Liver (tissue), 10 donors: ENCODE measurements at places on chromosomes 5 and 9.

- DNase-seq = no peak
Measured at GRCh38 chr5:61461926-61462325, 129.9 kb downstream of the ZSWIM6 start.

DNA sequence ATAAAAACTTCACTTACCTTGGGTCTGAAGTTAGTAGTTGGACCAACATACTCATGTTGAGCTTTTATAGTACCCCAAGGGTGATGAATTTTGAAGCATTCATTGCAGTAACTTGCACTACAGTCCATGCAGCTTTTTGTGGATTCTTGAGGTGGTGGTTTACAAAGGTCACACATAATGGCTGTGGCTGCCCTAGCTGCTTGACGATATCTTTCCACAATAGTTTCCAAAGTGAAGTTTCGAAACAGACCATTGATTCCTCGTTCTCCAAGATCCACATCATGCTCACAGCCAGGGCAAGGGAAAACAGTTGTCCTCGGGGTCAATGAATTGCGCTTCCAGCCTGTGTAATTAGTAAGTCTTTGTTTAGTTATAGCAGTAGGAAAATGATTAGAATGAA, 22.7 kb downstream of the TRIM36 start:
- no peak for DNase-seq

DNA sequence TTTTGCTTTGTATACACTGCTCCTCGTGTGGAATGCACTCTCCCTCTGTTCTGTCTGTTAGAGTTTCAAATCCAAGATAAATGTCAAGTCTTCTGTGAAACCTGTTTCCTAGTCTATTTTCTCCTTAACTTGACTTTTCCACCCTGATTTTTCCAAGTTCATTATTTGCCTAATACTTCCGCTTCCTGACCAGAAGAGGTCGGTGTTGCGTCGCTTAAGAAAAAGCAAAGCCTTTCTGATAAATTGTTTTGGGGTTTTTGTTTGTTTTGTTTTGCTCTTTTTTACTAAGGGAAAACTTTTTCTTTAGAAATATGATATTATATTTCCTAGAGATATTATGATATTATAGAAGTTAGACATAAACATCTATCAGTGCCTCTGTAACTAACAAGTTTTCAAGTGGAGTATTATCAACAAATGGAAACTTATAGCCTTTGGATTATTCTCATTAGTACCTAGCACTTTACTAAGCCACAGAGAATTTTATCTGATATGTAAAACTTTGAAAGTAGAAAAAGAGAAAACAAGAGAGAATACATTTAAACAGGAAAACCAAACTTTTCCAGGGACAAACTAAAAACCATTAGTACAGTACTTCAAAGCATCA, 55.8 kb downstream of the PHAX start:
- DNase-seq = no peak

GRCh38 chr9:35723908-35724307, 8.1 kb downstream of the TLN1 start:
- DNase-seq = no peak

DNA sequence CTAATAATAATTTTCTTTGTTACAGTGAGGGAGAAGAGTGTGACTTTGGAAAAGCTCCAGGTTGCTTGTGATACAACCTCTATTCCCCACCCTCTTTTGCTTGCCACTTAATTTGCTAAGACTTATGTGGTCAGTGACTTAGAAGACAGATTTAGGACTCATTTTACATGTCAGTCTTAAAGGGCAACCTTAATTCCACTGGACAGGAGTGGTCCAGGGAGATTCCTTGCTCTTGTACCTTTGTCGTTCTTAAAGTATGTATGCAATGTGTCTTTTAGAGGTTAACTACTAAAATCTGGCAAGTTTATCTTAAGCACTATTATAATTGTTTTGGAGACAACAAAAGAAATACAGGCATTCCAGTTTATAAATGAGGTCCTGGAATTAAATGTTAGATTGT, 20.0 kb downstream of the SLC30A5 start:
- DNase-seq = no peak

DNA sequence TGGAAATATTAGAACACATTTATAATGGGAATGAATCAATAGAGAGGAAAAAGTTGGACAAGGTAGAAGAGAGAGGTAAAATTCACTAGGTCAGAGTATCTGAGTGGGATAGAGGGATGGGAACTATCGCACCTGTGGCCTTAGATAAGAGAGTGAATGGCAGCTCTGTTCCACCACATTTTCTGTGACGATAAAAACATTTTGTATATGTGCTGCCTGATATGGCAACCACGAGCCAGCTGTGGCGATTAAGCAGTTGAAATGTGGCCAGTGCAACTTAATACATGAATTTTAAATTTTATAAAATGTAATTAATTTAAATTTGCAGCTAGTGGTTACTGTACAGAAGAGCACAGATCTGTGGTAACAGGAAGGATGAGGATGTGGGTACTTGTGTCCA, 46.7 kb downstream of the ZNF354A start:
- no peak for DNase-seq

GRCh38 chr9:76116913-76117312, 226.4 kb downstream of the PCSK5 start:
- DNase-seq = no peak

- DNase-seq = no peak
Measured at GRCh38 chr5:150361301-150361700, 3.8 kb downstream of the TCOF1 start.

DNA sequence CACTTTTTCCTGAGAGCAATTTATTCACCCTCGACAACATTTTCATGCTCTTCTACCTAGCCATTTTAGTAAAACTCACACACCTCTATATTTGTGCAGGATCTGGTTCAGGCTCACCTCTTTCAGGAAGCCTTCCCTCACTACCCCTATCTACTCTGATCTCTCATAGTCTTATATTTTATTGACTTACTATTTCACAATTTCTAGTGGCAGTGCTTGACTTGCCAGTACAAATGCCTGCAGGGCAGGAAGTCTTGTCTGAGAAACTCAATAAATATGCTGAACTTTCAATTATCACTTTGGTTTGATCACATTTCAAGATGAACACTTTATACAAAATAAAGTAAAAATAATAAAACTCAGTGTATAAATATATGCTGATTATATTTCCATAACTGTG, 226.8 kb downstream of the CETN3 start:
- no peak for DNase-seq

- DNase-seq = no peak
Measured at GRCh38 chr5:5512543-5512942, 90.1 kb downstream of the ICE1 start.

GRCh38 chr5:73606206-73606753, 19.7 kb upstream of the ARHGEF28 start:
- no peak for DNase-seq

- DNase-seq = no peak
Measured at GRCh38 chr5:15376088-15376487, 123.9 kb upstream of the FBXL7 start.

GRCh38 chr5:1761453-1761755, 38.2 kb downstream of the MRPL36 start:
- DNase-seq = no peak

DNA sequence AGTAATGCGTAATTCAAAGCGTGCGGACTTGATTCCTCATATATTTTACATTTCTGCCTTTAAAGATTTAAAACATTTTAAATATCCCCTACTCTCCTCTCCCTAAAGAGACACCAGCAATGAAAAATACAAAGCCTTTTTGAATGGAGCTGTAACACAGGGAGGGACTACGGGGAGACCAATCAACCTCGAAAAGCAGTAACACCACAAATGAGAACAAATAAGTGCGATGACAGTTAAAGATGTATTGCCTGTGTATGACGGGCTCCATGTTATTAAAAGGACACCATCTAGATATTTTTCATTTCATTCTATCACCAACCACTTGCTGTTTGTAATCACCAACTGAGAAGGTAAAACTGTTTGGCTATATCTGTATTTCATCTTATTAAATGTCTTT, 230.3 kb upstream of the TBCA start:
- DNase-seq = no peak

DNA sequence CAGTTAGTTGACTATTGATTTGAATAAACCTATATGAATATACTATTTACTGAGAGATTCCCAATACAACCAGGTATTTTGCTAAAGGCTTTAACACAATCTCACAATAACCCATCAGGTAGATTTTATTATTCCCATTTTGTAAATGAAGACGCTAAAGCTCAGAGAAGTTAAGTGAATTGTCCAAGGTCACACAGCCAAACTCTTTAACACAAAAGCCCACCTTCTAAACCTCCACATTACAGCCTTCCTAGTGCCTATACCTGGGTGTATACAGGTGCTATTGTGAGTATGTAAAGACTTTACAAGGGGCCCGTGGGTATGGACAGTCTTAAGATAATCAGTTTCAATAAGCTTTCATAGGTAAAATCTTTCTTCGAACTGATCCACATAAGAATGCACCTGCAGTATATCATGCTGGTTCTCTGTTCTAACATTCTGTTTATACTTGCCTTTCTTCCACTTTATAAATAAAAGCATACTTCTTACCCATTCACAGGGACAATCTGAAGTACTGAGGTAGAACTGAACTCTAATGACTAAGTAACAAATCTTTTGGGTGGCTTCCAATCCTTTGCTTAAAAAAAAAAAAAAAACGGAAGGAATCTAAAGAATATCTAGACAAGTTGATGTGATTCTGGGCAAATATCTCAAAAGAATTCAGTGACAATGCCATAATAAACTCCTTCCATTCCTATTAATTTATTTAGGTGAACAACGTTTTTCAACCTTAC, 59.1 kb downstream of the PJA2 start:
- DNase-seq = no peak

DNA sequence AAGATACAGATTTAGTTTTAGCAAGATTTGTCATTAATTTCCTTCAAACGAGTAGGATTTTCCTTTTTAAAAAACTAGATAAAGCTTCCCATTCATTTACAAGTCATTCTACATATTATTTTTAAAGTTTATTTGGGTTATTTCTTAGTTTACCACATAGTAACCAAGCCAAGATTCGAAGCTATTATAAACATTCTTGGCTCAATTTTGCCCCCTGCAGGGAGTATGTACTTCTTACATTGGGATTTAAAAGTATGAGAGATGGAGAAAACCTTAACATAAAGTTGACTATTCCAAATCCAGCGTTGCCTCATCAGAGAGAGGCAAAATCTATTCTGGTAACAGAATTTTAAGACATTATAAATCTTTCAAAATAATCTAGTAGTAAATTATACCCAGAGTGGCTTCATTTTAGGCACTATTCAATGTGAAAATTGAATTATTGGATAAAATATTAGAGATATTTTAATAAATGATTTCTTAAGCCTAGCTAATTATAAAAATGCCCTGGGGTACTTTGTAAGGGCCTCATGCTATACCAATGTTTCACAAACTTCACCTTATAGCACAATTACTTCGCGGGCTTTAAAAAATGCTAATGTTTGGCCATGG, 39.1 kb downstream of the FBN2 start:
- DNase-seq = no peak

- DNase-seq = no peak
Measured at GRCh38 chr5:172065431-172066065, 59.1 kb upstream of the FBXW11 start.

- DNase-seq = no peak
Measured at GRCh38 chr5:43104057-43104456, 16.7 kb upstream of the ZNF131 start.

DNA sequence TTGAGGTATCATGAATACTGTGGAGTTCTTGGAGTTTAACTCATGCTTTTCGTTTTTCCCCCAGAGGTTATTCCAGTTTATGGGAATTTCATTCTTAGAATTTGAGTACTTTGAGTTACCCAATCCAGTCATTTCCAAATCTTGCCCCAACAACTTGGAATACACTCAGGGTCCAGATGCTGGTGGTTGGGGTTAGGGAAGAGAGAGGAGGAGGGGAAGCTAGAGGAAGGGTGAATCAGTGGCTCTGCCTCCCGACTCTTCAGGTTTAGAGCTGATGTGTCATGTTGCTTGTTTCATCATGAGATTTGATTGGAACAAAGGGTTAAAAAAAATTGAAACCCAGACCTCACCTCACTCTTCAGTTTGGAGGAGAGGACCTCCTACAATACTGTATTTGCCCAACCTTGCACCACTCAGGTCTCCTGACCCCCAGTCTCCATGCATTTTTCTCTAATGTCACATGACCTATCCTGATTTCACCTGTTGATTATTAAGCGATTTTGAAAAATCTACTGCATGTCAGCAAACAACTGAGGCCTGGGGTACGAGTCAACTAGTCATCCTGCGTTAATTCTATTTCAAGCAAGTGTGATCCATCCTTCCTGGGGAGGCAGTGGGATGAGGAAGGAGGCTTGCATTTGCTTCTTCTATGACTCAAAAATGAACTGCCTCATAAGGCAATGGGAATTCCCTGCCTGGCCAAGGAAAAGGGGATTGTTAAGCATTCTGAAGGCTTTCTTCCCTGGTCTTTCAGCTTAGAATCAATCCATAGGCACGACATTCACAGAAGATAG, 6.2 kb upstream of the SLC1A3 start:
- DNase-seq = no peak

GRCh38 chr9:99031319-99031718, 73.6 kb upstream of the TGFBR1 start:
- DNase-seq = no peak

DNA sequence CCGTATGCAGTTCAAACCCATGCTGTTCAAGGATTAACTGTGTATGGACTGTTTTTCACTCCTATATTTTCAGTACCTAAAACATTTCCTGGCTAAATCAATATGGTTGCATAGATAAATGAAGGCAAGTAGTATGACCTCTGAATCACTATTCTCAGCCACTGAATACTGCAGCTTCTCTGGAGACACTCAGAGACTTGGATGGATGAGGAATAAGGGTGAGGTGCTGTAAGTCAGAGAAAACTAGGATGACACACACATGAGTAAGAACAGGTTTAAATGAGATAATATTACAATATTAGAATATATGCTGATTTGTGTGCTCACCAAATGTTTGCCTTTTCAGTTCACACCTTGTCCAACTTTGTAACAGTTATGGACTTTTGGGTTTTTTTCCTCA, 26.0 kb upstream of the ANXA1 start:
- DNase-seq = no peak

DNA sequence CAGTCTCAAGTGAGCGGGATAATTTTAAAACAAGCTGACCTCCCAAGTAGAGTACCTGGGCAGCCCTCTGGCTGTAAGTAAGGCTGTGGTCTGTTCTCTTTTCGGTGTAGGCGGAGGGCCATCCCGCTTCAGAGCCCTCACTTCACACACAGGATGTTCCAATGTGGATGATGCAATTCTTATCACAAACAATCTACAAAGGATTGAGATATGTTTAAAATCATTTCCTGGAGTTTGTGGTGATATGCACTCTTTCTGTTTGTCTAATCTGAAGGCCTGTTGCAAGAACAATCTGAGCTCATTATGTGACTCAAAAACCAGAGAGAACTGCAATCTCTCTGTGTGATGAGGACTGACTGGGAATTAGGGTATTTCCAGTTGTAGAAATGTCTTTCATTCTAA, 42.5 kb downstream of the ITGA2 start:
- no peak for DNase-seq
